Activated CD4-positive, alpha-beta T cell treated with anti-CD3 and anti-CD28 coated beads for 4 hours (primary cell): ENCODE measurements at places on chromosomes 11 and 22.

- no peak for DNase-seq
Observed at GRCh38 chr11:17986711-17987220, 26.1 kb downstream of the SERGEF start.

DNA sequence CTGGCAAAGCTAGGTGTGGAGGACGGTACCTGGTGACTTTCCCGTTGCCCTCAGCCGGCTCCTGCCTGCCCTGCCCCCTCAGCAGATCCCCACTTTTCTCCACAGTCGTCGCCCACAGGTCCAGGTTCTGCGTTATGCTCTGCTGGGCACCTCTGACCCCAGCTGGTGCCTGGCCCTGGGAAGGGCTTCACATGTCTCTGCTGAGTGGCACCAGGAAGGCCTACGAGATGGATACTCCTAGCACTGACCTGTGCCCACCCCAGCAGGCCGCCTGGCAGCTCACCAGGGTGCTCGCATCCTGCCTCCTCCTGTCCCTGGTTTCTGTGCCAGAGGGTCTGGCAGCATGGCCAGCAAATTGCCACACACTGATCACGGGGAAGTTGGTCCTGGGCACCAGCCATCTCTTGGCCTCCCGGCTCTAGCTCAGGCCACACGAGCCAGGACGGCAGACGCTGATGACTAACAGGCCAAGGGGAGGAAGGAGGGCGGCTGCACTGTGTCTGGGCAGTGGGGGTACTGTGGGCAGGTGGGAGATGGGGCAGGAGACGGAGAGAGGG is 13.8 kb downstream of the CARS1 start:
- DNase-seq, result no peak

DNA sequence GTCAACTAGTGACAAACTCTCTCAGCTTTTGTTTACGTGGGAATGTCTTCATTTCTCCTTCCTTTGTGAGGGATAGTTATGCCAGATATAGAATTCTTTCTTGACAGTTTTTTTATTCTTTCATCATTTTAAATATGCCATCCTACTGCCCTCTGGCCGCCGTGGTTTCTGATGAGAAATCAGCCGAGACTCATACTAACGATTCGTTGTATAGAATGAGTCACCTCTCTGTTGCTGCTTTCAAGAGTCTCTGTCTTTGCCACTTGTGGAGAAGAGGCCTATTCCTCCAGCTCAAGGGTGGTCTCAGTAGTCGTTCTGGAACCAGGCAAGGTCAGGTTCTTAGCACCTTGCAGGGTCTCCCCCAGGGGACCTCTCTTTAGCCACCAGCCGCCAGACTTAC is 8.0 kb downstream of the MYO7A start:
- DNase-seq, result no peak

DNA sequence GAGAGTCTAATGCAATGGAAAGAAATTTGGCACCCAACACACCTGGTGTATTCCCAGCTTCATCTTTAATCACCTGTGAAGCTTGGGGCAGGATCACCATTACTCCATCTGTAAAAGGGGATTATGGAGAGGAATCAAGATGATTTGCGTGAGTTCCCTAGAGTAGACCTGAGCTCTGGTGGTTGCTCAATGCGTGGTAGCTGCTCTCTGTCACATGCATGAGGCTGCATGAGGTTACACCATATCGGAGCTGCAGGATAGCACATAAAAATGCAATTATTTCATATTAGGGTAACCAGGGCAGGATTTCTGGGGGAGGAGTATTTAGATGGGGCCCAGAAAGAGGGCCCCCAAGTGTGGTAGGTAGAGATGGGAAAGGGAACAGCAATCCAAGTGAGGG is 35.3 kb upstream of the CLMP start:
- DNase-seq, result no peak

GRCh38 chr11:8317159-8317558 is 53.5 kb upstream of the LMO1 start:
- DNase-seq, result no peak
